ENCODE measurements at places on chromosomes 16 and 17.

- no peak for DNase-seq
These were observed 20.3 kb downstream of the RHBDL3 start for GRCh38 chr17:32285746-32286517.

GRCh38 chr16:50679676-50680555 is 1.2 kb downstream of the SNX20 start:
- DNase-seq, result no peak

GRCh38 chr17:27578718-27579085 is 52.3 kb upstream of the LGALS9 start:
- no peak for DNase-seq

GRCh38 chr17:42287305-42287976 is 857 bp upstream of the STAT5A start:
- DNase-seq, result no peak

DNA sequence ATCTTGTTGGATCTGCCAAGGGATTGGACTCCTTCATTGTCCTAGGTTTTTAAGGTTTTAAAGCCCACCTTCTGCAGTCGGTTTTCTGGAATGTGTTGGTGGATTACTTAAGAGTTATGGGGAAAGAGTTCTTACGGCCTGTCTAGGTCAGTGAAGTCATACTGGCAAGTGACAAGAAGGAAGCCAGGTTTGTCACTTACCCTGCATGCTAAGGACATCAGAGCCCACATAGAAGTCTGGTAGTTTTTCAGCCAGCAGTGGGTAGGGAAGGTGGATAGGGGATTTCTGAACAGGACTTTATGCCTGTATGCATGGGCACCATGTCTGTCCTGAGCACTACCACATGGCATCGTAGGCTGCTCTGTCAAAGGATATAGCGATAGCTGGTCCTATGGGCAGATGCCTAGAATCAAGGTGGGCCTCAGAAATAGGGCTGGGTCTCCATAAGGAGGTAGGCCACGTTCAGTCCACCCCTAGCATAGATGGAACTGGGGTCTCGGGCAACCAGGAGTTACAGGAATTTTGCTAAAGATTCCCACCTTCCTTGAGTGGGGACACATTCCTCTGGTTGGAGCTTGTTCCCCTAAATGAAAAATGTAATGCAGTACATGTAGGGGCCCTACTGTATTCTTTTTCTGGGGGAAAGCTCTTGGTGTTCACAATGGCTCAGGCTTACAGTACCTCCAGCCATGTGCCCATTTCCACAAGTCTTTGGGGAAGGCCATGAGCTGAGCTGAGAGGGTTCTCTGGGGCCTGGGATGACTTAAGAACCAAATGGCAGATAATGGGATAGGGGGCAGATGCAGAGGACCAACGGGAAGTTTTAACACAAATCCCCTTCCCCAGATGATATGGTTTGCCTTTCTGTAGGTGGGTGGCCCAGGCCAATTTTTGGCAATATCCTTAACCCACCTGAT is 27.5 kb downstream of the TRPV2 start:
- DNase-seq, result peak; percentile 42

- no peak for DNase-seq
These were observed 11.3 kb downstream of the DNAAF1 start for GRCh38 chr16:84156342-84156784.

DNA sequence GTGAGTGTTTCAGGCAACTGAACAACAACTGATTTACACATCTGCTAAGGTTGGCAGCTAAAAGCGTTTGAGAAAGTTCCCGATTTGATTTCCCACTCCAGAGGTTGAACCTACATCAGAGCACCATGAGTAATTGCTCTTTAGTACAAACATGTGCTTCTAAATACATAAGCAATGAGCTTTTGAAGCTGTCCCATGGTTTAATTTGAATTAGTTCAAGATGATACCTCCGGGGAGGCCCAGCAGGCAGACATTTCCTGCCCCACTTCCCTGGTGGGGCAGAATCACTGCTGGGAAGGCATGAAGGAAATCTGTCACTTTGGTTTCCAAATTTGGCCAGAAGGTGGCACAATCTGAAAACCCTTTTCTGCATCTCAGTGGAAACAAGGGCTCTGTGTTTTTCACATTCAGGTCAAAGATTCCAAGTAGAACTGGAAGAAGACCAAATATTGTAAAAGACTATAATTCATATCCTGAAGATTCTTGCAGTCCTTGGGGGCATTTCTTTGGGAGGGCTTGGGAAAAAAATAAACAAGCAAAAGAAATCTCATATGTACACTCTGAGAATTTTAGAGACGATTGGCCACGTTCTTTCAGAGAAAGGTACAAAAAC is 176.2 kb upstream of the FAM20A start:
- DNase-seq, result peak; percentile 18

DNA sequence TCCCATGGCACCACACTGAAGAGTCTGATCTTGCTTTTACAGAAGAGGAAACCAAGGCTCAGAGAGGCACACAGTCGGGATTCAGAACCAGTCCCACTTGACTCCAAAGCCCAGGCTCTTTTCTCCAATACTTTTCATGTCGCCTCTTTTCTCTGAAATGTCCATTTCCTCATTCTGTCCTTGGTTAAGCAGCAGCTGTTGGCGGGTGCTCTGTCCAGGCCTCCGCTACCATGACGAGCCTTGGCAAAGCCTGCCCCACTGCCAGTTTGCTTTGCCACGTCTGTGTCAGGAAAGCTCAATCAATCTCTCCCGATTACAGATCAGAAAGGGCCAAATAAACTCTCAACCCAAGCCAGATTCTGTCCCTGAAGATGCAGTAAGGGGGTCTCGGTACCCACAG is 9.1 kb upstream of the CEP295NL start:
- DNase-seq, result no peak

GRCh38 chr17:57586742-57587141 is 158.4 kb downstream of the CCDC182 start:
- DNase-seq, result no peak

- DNase-seq, result no peak
These were observed 60.5 kb downstream of the TRIM37 start for GRCh38 chr17:59046192-59046591.

DNA sequence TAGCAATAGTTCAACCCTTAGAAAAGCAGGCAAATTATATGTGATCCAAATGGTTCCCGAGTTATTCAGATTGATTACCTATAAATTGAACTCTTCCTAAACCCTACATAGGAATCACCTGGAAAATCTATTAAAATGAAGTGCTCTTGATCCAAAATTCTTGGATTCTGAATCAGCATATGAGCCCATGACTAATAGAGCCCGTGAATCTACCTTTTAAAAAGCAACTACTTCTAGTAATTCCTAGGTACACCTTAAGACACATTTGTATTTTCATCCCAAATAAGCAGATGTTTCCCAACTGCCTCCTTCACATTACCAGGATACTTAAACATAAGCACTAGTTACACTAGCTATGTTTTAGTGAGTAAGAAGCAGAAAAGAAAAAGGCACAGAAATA is 1171.0 kb upstream of the GOT2 start:
- no peak for DNase-seq

DNA sequence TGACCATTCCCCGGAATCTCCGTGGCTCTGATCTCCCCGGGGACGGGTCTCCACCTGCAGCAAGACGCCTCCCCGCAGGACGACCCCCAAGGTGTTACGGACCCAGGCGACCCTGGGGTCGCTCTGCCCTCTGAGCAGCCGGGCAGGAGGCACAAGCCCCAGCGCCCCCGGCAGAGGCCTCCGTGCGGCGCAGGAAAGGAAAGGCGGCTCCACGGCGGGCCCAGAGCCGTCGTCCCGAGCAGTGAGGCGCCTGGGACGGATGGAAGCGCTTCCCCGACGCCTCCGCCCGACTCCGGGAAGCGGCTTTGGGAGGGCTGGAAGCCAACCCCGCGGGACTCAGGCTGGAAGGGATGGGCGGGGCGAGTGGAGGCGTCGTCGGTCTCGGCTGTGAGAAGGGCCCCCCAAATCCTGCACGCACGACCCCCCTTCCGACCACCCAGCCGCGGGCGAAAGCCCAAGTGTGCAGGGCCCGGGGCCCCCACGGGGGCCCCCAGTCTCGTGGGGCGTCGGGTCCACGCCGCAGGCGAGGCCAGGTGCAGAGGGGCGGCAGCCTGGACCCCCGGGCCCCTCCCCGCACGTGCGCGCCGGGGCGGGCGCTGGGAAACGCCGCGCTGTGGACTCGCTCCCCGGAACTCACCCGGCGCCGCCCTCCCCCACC is 32.7 kb upstream of the RPH3AL start:
- DNase-seq, result no peak
